IgD-negative memory B cell (primary cell): ENCODE measurements at places on chromosomes 2 and 18. TPM values are rescaled to one million over a fixed set of nuclear protein-coding genes. Genes with fewer than 3 reads are reported as not detected.

ALK gene
- polyA plus RNA-seq, result not detected

ANKRD30B gene
- polyA plus RNA-seq, result not detected

UGT1A7 gene
- polyA plus RNA-seq, result not detected

CD28 gene
- 1.3 TPM for polyA plus RNA-seq

IL36B gene
- not detected for polyA plus RNA-seq

L3MBTL4 gene
- polyA plus RNA-seq, result 0.61 TPM

RNU2-63P gene
- polyA plus RNA-seq, result not detected

COL6A3 gene
- not detected for polyA plus RNA-seq

NCKAP5 gene
- not detected for polyA plus RNA-seq

IGFBP2 gene
- polyA plus RNA-seq, result not detected

CLEC4F gene
- not detected for polyA plus RNA-seq

CNTNAP5 gene
- not detected for polyA plus RNA-seq

SCN2A gene
- 0.06 TPM for polyA plus RNA-seq
